ENCODE measurements at places on chromosomes 3 and 15. TPM values are rescaled to one million over a fixed set of nuclear protein-coding genes. Genes with fewer than 3 reads are reported as not detected.

P2RY1 gene
- 7.0 TPM for polyA plus RNA-seq

CD96 gene
- polyA plus RNA-seq = 0.94 TPM

GOLGA8R gene
- polyA plus RNA-seq = 0.79 TPM

ERC2 gene
- polyA plus RNA-seq = 0.20 TPM

ZMYND10 gene
- 0.35 TPM for polyA plus RNA-seq
